ENCODE measurements at places on chromosomes 6 and 20. TPM values are rescaled to one million over a fixed set of nuclear protein-coding genes. Genes with fewer than 3 reads are reported as not detected.

Gene CD109
- 23.4 TPM for polyA plus RNA-seq

Gene MEP1A
- 0.04 TPM for polyA plus RNA-seq

Gene FERMT1
- polyA plus RNA-seq = 4.5 TPM

Gene CPXM1
- polyA plus RNA-seq = 86.4 TPM

Gene LY6G6D
- 0.88 TPM for polyA plus RNA-seq

Gene RIN2
- 33.1 TPM for polyA plus RNA-seq

Gene FAM83B
- 3.5 TPM for polyA plus RNA-seq

Gene SLC17A9
- 1.6 TPM for polyA plus RNA-seq

Gene MACROD2
- polyA plus RNA-seq = 8.1 TPM

Gene STMN3
- 32.9 TPM for polyA plus RNA-seq

Gene PABPC1L
- polyA plus RNA-seq = 92.1 TPM

Gene SERAC1
- polyA plus RNA-seq = 9.4 TPM

Gene CST4
- polyA plus RNA-seq = not detected

Gene ADRM1
- polyA plus RNA-seq = 29.0 TPM

Gene BPIFB4
- not detected for polyA plus RNA-seq

All from right lung (tissue), 10 donors.